ENCODE measurements at places on chromosomes 4 and X. TPM values are rescaled to one million over a fixed set of nuclear protein-coding genes. Genes with fewer than 3 reads are reported as not detected.

DNA sequence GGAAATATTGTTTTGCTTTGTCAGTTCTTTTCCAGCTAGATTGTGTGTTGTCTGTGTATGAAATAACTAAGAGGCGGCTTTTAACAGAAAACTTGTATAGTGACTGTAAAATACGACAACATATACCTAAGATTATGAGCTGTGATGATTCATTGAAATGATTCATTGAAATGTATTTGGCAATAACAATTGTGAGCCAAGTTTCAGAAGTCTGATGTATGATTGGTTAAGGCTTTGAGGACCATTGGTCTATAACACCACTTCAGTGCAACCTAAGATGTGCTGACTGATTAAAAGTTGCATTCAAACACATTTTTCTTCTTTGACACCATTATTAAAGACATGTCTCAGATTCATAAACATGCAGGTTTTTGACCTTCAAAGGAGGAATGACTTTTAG is 76.6 kb downstream of the PTPN13 start:
- H3K27me3 ChIP-seq = no peaks in the 10 kb centered on the region
- no peaks in the 10 kb centered on the region for H3K4me1 ChIP-seq
- H3K27ac ChIP-seq = no peak overlapping the region
- DNase-seq = no peak
- H3K4me3 ChIP-seq = no peak overlapping the region

DNA sequence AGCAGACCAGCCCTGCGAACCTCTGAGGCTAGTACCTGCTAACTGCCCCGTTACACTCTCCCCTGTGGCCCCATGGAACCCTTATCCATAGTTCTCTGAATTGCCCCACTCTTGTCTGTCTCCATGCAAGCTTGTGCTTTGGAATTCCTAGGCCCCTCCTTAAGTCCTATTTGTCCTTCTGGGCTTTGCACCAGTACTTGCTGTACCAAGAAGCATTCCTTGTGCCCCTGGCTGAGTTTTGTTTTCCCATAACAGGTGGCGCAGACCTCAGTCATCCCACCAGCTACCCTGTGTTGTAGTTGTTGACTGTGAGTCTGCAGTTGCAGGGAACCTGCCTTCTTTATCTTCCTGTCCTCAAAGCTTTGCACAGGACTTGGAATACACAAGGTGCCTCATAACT is 147.9 kb downstream of the AMMECR1 start:
- no peaks in the 10 kb centered on the region for H3K4me1 ChIP-seq
- peaks cover 44% of the 10 kb centered on the region for H3K27me3 ChIP-seq
- H3K36me3 ChIP-seq = no peaks in the 10 kb centered on the region
- DNase-seq = no peak

DNA sequence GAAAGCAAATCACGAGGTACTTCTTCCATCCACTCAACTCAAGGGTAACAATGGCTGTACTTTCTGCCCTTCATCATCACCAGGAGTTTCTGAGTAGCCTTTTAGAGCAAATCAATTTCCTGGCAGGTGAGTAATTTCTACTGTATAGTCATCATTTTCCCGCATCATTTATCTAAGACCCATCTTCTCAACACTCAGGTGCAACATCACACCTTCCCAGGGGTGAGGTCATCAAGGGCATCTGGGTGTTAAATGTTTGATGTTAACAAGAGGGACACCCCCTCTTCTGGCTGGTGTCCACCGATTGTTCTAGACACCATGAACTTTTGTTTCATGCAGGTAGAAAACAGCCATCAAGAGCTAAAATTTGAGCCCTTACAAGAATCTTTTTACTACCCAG is 313.4 kb upstream of the MAGEB2 start:
- H3K36me3 ChIP-seq = no peaks in the 10 kb centered on the region
- H3K27ac ChIP-seq = no peak overlapping the region
- H3K4me1 ChIP-seq = no peaks in the 10 kb centered on the region
- H3K4me3 ChIP-seq = no peak overlapping the region
- no peaks in the 10 kb centered on the region for H3K27me3 ChIP-seq

Gene SUPT20HL1
- total RNA-seq = not detected

GRCh38 chr4:72295966-72296557 is 264.3 kb downstream of the NPFFR2 start:
- H3K27me3 ChIP-seq = no peaks in the 10 kb centered on the region
- H3K4me3 ChIP-seq = no peak overlapping the region
- no peak for DNase-seq
- H3K4me1 ChIP-seq = no peaks in the 10 kb centered on the region
- H3K27ac ChIP-seq = no peak overlapping the region

- no peak overlapping the region for H3K27ac ChIP-seq
- no peaks in the 10 kb centered on the region for H3K27me3 ChIP-seq
- H3K4me3 ChIP-seq = no peak overlapping the region
- DNase-seq = no peak
- no peaks in the 10 kb centered on the region for H3K36me3 ChIP-seq
Observed at GRCh38 chr4:78671903-78672815, 104.0 kb upstream of the BMP2K start.

GRCh38 chrX:149383852-149384251 is 121.3 kb downstream of the IDS start:
- no peak overlapping the region for H3K27ac ChIP-seq
- H3K36me3 ChIP-seq = no peaks in the 10 kb centered on the region
- no peaks in the 10 kb centered on the region for H3K4me1 ChIP-seq
- DNase-seq = no peak
- no peak overlapping the region for H3K4me3 ChIP-seq
- no peaks in the 10 kb centered on the region for H3K27me3 ChIP-seq

DNA sequence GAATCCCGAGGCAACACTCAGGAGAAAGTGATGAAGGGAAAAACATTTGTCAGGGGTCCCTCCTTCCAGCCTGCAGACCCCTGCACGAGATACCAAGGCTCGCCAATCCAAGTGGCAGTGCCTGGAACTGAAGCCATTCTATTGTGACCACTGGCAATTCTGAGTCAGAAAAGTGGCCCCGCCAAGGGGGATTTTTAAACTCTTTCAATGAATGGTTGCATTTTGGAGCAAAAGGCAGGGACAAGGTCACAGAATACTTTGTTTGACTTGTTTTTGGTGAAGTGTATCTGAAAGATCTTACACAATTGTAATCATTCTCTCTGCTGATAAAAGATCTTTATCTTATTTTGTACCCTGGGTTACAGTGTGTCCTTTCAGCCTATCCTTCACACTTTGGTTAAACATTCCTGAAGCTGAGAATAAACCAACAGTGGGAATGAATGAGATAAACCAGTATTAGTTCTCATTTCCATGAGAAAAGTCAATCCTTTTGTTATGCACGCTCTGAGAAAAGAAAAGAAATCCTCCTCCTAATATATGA is 115.9 kb upstream of the PDLIM3 start:
- H3K4me1 ChIP-seq = no peaks in the 10 kb centered on the region
- no peak overlapping the region for H3K4me3 ChIP-seq
- no peak for DNase-seq
- no peaks in the 10 kb centered on the region for H3K27me3 ChIP-seq
- no peak overlapping the region for H3K27ac ChIP-seq
- H3K36me3 ChIP-seq = no peaks in the 10 kb centered on the region

DNA sequence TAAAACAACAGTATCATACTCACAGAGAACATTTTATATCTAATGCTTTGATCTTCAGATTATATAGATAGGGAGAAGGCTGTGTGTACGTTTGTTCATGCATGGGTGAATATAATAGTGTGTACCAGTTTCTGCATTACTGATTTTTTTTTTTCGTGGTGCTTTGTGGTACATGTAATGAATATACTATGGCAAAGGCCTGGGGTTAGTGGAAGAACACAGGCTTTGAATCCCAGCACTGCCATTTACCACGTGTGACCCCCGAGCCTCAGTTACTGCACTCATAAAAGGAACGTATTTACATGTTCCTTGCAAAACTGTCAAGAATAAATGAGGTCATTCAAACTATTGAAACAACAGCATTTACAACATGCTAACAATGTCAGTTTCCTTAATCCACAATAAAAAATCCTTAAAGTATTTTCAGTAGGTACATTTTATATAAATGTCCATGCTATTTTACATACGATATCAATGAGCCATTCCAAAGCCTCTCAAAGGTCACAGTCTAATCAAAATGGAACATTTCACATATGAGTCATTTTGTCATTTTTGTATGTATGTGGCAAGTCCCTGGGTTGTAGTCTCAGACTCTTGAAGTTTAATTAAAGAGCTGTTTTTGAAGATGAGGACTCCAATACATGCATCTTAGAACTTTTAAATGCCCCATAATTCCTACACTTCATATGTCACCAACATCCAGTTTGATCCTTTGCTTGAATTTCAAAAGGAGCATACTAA is 242.8 kb downstream of the PPP3CA start:
- H3K4me3 ChIP-seq = no peak overlapping the region
- H3K27ac ChIP-seq = no peak overlapping the region
- peaks cover 6% of the 10 kb centered on the region for H3K4me1 ChIP-seq
- H3K36me3 ChIP-seq = no peaks in the 10 kb centered on the region
- DNase-seq = no peak

- no peak for DNase-seq
- H3K36me3 ChIP-seq = no peaks in the 10 kb centered on the region
- H3K4me1 ChIP-seq = no peaks in the 10 kb centered on the region
- H3K4me3 ChIP-seq = no peak overlapping the region
Observed at GRCh38 chr4:167424341-167425256, 190.3 kb upstream of the SPOCK3 start.

DNA sequence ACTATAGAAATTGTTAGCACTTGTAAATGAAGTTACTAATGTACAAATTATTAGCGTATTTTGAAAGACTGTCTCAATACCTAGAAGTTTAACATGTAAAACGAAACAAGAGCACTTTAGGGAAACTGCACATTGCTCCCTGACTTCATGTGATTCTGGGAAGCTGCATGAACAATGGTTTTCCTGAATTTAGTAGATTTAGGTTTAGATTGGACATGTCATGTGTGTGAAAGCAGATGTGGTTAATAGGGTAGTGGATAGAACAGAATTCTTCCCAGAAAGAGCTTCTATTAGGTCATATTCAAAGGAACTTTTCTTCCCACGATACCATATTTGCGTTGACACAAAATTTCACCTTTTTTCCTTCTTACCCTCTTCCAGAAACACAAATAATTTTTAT is 14.9 kb upstream of the CXCL8 start:
- no peaks in the 10 kb centered on the region for H3K27me3 ChIP-seq
- no peaks in the 10 kb centered on the region for H3K4me1 ChIP-seq
- H3K36me3 ChIP-seq = no peaks in the 10 kb centered on the region
- H3K4me3 ChIP-seq = no peak overlapping the region

DNA sequence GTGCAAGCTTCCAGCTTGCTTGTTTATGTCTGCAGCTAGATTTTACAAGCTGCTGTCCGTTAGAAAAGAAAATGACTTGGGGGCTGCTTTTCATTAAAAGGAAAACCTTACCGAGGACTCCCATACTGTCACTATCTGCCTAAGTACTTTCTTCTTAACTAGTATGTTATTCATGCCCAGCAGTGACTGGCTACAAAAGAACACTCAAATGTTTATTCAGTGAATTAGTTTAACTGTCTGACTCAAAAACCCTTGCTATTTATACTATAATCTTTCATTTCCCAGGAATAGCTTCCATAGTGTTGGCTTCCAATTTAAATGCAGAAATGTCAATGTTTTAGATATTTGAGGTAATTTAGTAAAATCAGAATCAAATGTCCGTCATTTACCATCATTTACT is 164.9 kb downstream of the DTHD1 start:
- H3K27me3 ChIP-seq = no peaks in the 10 kb centered on the region
- no peak overlapping the region for H3K27ac ChIP-seq
- no peak overlapping the region for H3K4me3 ChIP-seq
- no peaks in the 10 kb centered on the region for H3K36me3 ChIP-seq
- H3K4me1 ChIP-seq = no peaks in the 10 kb centered on the region

- no peak overlapping the region for H3K27ac ChIP-seq
- DNase-seq = no peak
- no peak overlapping the region for H3K4me3 ChIP-seq
- no peaks in the 10 kb centered on the region for H3K4me1 ChIP-seq
- no peaks in the 10 kb centered on the region for H3K36me3 ChIP-seq
Observed at GRCh38 chrX:121216641-121217374, 169.4 kb downstream of the GLUD2 start.

- no peak for DNase-seq
- no peaks in the 10 kb centered on the region for H3K27me3 ChIP-seq
- no peak overlapping the region for H3K27ac ChIP-seq
- H3K4me1 ChIP-seq = no peaks in the 10 kb centered on the region
- no peak overlapping the region for H3K4me3 ChIP-seq
Observed at GRCh38 chr4:2396781-2397368, 21.6 kb downstream of the ZFYVE28 start.

GRCh38 chr4:110553197-110553596 is 69.7 kb downstream of the PITX2 start:
- H3K4me1 ChIP-seq = no peaks in the 10 kb centered on the region
- DNase-seq = no peak
- no peaks in the 10 kb centered on the region for H3K36me3 ChIP-seq
- peaks cover 3% of the 10 kb centered on the region for H3K27me3 ChIP-seq
- no peak overlapping the region for H3K4me3 ChIP-seq
- H3K27ac ChIP-seq = no peak overlapping the region

Gene DGKK
- not detected for total RNA-seq

DNA sequence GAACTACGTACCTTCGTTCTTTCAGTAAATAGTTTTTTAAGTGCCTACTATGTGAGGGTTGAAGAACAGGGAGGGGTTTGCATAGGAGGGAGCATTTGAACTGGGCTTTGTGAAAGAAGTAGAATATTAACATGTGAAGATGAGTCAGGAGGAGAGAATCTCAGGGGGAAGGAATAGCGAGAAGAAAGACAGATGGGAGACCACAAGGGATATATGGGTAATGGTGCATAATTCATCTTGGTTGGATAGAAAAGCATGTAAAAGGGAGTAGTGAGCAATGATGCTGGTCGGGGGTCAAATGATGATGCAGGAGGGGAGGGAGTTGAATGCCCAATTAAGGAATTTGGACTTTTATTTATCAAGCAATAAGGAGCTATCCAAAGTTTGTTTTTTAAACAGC is 52.7 kb downstream of the TMEM164 start:
- no peak for DNase-seq
- no peaks in the 10 kb centered on the region for H3K4me1 ChIP-seq
- no peak overlapping the region for H3K27ac ChIP-seq
- H3K4me3 ChIP-seq = no peak overlapping the region
- no peaks in the 10 kb centered on the region for H3K36me3 ChIP-seq

Gene GPR173
- total RNA-seq = 1.6 TPM

Gene PITX2
- not detected for total RNA-seq

Gene HSFX4
- total RNA-seq = not detected

Gene PF4V1
- not detected for total RNA-seq

DNA sequence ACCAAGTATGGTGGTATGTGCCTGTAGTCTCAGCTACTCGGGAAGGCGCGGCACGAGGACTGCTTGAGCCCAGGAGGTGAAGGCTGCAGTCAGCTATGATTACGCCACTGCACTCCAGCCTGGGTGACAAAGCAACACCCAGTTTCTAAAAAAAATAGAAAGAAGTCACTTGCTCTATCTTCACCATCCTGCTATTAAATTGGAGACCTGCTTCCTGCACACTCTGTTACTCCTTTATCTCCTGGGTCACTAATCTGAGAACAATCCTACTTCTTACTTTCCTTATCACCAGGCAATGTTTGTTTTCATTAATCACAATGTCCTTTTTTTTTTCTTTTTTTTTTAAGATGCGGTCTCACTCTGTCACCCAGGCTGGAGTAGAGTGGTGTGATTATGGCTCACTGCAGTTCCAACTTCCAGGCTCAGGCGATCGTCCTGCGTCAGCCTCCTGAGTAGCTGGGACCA is 16.2 kb downstream of the PRKX start:
- no peaks in the 10 kb centered on the region for H3K27me3 ChIP-seq
- H3K36me3 ChIP-seq = no peaks in the 10 kb centered on the region
- no peak for DNase-seq
- peak overlapping the region; percentile 77 for H3K27ac ChIP-seq

- no peaks in the 10 kb centered on the region for H3K36me3 ChIP-seq
- no peak overlapping the region for H3K27ac ChIP-seq
- H3K4me1 ChIP-seq = no peaks in the 10 kb centered on the region
- no peak for DNase-seq
Observed at GRCh38 chr4:99028187-99028586, 32.7 kb downstream of the METAP1 start.

GRCh38 chrX:134246282-134246681 is 9.3 kb downstream of the CCDC160 start:
- H3K4me1 ChIP-seq = no peaks in the 10 kb centered on the region
- H3K4me3 ChIP-seq = no peak overlapping the region
- DNase-seq = no peak
